ENCODE measurements at places on chromosomes 11 and 22. TPM values are rescaled to one million over a fixed set of nuclear protein-coding genes. Genes with fewer than 3 reads are reported as not detected.
A peak's percentile ranks its signal among the peaks of the same experiment; 100 is the strongest.

- no peak for DNase-seq
Measured at GRCh38 chr11:17986711-17987220, 26.1 kb downstream of the SERGEF start.

The FDXACB1 gene
- total RNA-seq = 3.2 TPM

- DNase-seq = no peak
Measured at GRCh38 chr11:91998481-91998880, 226.1 kb upstream of the FAT3 start.

The SCGB1A1 gene
- not detected for total RNA-seq

DNA sequence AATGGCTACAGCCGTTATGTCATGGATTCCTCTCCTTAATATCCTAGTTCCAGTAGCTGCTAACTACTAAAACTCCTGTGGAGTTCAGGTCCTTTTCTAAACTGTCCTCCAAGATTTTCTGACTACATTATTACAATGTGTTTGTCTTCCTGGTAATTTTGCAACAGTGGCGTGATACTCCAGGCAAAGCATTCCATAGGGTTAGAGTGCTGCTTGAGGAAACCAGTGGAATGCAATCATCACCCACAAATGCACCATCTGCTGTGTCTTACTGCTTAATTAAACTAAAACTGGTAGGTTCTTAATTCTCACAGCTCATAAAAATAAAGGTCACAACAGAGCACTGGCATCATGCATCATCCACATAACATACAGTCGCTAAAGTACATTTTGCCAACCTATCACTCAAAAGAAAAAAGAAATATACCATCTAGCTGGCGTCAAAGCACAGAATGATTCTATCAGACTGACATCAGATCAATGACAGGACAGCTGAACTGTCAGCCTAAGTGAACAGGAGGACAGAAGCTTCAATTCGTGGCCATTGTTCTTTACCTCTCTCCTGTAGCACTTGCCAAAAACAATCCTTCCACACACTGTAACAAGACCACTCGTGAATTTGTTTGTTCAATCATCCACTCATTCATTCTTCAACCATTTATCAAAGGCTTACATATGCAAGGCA lies 182.5 kb downstream of the CADM1 start:
- no peak for DNase-seq

The PANX3 gene
- not detected for total RNA-seq

- no peak for DNase-seq
Measured at GRCh38 chr11:109798521-109798920, 294.7 kb upstream of the ZC3H12C start.

DNA sequence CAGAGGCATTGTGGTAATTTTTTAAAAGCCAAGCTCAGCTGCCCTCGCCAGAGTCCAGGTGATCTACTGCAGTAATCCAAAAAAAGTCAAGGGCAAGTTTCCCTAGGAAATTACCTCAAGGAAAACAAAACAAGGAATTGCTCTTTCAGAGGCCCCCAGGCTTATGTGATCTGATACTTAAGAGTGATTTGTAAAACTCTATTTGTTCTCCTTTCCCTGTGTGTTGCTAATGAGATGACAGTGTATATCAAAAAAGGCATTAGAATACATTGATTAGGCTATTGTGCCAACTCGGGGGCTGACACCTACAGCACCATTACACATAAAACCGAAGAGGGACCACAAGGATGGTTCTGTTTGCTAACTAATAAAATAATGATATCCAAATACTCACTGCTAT lies 44.5 kb upstream of the CHRM4 start:
- no peak for DNase-seq

GRCh38 chr11:18312663-18313420 lies 9.1 kb downstream of the HPS5 start:
- DNase-seq = no peak

DNA sequence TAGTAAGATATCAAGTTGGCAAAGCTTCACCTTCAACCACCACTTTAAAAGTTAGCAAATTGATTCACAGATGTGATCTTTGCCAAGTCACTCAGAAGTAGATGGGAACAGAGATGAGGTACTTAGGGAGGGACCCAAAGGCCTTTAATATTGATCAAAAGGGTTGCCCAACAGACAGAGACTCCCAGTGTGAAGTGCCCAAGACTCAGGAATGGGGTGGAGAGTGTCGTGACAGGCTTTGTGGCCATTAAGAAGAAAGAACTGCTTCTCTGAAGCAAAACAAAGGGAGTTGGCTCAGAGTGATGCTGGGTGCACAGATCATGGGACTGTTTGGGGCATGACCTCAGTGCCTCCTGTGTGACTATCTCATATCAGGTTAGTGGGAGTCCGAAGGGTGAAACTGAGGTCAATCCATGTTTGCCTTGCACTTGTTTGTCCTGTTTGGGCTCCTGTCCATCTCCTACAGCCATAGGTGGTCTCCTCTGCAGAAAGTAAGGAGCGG lies 132.3 kb downstream of the APIP start:
- no peak for DNase-seq

DNA sequence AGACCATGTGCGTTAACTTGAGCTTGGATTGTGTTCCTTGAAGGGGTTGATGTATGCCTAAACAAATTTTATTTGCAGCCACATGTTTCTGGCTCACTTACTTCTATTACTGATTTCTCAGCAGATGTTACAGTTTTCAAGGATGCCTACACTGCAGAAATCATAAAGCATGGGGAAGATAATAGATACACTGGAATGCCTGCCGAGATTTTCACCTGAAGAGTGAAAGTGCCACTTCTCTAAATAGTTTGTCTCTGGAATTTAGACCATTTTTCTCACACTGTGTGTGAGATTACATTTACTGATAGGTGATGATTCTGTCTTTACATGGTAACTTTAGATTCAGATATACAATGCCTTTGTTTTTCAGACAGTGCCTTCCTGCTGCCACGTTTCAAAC lies 81.6 kb downstream of the SIK2 start:
- no peak for DNase-seq

DNA sequence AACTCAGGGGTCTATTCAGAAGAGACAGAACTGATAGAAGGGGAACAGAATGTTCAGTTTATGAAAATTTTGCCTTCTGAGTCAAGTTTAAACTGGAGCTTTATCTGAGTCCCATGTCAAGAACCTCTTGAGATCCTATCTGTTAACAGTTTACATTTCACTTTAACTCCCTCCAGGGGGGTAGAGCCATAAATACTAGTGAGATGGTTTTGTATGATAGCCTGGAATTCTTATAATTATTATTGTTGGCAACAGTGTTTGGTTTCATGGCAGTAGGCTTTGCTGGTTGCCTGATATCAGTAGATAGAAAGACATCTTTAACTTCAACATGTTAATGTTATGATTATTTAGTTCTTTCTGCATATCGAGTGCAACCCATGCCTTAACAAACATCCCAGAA lies 498.5 kb downstream of the INSC start:
- no peak for DNase-seq

DNA sequence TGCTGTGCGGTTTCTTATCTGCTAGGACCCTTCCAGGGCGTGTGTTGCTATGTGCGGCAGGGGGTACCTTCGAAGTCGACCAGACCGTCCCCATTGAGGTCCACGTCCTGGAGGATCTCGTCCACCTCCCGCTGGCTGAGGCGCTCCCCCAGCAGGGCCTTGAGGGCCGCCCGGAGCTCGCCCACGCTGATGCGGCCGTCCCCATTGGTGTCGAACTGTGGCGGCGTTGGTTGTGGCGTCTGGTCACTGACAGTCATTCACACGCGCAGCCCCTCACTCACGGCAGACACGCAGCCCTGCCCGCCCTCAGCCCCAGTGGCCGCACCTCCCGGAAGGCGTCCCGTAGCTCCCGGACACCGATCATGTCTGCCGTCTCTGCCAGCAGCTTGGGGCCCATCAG lies 3.5 kb downstream of the CABP2 start:
- no peak for DNase-seq

DNA sequence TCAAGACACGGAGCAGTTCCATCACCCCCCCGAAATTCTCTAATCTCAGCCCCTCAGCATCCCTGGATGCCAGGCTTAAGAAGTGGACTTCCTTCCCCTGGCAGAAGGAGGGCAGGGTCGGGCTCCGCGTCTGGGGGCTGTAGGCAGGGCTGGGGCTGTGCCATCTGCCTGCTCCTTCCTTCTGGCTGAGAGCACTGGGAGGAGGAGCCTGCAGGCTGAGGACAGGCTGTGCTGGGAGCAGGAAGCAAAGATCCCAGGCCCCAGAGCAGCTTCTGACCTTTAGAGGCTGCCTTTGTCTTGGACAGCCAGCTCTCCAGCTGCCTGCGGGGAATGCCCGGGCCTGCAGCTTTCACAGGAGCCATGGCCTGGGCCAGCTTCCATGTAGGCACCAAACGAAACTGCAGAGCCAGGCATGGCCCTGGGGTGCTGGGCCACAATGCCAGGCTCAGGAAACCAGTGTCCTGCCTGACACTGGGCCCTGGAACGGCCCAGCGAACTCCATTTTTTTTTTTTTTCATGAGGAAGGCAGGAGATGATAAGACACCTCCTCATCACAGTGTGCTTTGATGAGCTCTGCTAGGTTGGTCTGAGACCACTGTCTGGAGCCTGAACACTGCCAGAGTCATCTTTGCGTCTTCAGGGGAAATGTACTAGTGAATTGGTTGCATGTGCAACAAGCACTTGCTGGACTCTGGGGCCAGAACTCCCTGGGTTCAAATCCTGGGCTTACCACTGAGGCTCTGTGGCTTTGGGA lies 67.9 kb downstream of the MCM5 start:
- peak; percentile 55 for DNase-seq

DNA sequence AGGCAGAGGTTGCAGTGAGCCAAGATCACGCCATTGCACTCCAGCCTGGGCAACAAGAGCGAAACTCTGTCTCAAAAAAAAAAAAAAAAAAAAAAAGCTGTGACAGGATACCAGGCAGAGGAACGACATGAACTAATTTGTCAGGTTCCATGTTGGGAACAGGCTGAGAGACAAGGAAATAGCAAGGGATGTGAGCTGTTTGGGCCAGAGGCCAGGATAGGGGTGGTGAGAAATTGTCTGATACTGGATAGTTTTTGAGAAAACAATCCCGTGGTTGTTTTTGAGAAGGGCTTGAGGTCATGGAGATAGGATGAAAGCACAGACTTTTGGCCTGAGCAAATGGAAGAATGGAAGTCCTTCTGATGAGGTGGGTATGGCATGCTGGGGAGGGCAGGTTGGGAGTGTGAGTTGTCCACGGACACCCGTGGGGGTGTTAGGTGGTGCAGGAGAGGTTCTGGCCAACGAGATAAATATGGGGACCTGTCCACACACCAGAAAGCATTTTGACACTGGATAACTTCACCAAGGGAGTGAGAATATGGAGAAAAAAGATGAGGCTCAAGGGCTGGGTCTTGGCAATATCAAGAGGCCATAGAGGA lies 13.7 kb downstream of the PIWIL3 start:
- DNase-seq = no peak

The MCM5 gene
- total RNA-seq = 192 TPM

The TNNI2 gene
- total RNA-seq = 1.3 TPM

GRCh38 chr11:79400717-79401330 lies 40.0 kb downstream of the TENM4 start:
- no peak for DNase-seq

The DCDC1 gene
- not detected for total RNA-seq

- no peak for DNase-seq
Measured at GRCh38 chr22:49303781-49304461, 523.8 kb downstream of the BRD1 start.

- DNase-seq = no peak
Measured at GRCh38 chr11:116072133-116072532, 567.9 kb upstream of the CADM1 start.

DNA sequence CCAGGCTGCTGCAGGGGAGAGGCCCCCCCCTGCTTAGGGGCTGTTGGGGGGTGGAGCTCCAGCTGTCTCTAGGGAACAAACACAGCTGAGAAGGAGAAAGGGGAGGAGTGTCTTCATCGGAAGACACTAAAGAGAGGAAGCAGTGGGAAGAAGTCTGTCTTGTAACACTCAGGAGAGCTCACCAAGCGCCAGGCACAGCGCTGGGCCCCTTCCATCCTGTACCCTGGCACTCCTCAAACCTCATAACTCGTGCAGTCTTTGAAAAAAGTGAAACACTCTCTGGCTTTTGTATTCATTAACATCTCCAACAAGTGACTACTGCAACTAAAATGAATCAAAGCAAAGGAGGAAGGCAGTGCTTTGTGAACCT lies 67.4 kb upstream of the PRDM11 start:
- no peak for DNase-seq

DNA sequence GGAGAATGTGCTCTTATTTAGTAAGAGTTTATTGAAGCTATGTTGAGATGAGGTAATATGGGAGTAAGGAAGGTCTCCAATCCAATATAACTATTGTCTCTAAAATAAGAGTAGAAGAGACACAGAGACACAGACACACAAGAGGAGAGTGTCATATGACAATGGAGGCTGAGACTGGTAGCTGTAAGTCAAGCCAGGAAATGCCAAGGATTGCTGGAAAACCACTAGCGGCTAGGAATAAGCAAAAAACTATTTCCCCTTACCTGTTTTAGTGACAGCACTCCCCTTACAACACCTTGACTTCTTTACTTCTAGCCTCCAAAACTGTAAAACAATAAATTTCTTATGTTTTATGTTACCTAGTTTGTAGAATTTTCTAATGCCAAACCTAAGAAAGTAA lies 1652.8 kb downstream of the LRRC4C start:
- no peak for DNase-seq

The GDPD5 gene
- total RNA-seq = 5.7 TPM

DNA sequence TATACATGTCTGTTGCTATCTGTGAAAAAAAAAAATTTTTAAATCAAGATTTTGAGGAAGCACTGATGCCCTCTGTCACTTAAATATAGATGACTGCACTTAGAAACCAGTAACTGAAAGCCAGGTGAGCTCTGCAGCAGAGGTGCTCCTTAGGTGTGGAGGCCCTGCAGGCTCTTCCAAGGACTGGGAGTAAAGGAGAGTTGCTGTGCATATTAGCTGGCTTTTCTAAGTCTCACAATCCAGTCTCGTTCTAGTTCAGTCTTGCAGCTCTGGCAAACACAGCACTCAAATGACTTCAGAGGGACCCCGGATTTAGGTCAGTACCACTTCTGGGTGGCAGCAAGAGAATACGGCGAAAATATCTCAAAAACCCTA lies 61.0 kb downstream of the LARGE2 start:
- DNase-seq = peak; percentile 17

DNA sequence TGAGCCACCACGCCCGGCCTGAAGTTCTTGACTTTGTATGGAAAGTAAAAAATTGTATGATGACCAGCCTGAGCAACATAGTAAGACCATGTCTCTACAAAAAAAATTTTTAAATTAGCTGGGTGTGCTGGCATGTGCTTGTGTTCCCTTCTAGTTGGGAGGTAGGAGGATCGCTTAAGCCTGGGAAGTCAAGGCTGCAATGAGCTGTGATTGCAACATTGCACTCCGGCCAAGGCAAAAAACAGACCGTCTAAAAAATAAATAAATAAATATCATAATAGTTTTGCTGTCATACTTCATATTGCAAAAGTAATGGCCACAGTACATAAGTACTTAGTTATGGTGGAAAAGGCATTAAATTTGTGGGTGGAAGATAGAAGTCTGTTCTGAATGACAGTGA lies 3.4 kb downstream of the AGBL2 start:
- no peak for DNase-seq

DNA sequence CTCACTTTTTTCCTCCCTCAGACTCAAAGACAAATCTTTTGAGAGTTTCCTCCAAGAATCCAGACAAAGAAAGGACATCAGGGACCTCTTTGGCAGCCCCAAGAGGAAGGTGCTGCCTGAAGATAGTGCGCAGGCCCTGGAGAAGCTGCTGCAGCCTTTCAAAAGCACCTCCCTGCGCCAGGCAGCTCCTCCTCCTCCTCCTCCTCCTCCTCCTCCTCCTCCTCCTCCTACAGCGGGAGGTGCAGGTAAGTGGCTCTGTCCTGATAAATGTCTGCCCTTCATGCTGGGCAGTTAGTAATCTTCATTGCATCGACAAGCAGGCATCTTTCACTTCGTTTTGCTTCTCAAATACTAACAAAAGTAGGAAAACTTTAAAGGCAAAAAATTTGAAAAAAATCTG lies 82.8 kb upstream of the PARVA start:
- no peak for DNase-seq

The PRODH gene
- total RNA-seq = 4.0 TPM

The APOL3 gene
- total RNA-seq = 69.5 TPM

The DRD2 gene
- total RNA-seq = not detected
